ENCODE measurements at places on chromosomes 4 and X.
A peak's percentile ranks its signal among the peaks of the same experiment; 100 is the strongest.

GRCh38 chr4:26723216-26723615 is 137.4 kb upstream of the STIM2 start:
- DNase-seq: no peak

GRCh38 chrX:135432881-135433521 is 11.3 kb downstream of the SMIM10L2A start:
- no peak for DNase-seq

GRCh38 chr4:108466936-108467902 is 153.2 kb upstream of the RPL34 start:
- DNase-seq: peak; percentile 59

- DNase-seq: no peak
Measured at GRCh38 chr4:92099861-92100260, 203.9 kb upstream of the GRID2 start.

DNA sequence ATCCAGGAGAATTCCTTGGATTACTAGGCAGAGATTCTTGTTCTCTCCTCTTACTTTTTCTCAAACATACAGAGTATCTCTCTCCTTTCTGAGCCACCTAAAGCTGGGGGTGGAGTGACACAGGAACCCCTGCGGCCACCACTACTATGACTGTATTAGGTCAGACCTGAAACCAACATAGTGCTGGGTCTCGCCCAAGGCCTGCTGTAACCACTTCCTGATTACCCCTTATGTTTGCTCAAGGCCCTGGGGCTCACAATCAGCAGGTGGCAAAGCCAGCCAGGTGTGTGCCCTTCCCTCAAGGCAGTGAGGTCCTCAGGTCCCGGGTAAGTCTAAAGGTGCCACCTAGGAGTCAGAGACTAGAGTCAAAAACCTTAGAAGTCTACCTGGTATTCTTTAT is 166.4 kb downstream of the PARM1 start:
- no peak for DNase-seq

GRCh38 chrX:149504226-149504914 is 736 bp downstream of the IDS start:
- no peak for DNase-seq

GRCh38 chr4:41454423-41454822 is 83.5 kb upstream of the LIMCH1 start:
- peak; percentile 43 for DNase-seq

DNA sequence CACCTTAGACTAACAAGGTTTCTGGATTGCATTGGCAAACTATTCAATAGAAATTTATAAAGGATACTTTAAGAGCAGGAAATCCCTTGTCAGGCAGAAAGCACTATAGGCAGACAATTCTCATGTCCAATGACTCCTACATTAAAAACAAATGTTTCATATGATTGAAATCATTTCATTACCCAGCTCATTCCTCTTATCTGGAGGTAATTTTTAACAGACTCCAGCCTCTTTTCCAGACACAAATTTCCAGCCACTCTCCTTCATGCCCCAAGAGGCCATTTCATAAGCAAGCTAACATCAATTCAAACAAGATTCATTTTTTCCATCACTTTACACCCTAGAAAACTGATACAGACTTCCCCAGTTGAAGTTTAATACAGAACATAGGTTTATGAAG is 495.1 kb upstream of the FRG1 start:
- no peak for DNase-seq

- DNase-seq: no peak
Measured at GRCh38 chr4:3249711-3250437, 915 bp downstream of the MSANTD1 start.

- DNase-seq: peak; percentile 78
Measured at GRCh38 chr4:150867148-150867547, 147.9 kb downstream of the LRBA start.

GRCh38 chrX:154376774-154377173 is 2.3 kb upstream of the EMD start:
- DNase-seq: peak; percentile 43

DNA sequence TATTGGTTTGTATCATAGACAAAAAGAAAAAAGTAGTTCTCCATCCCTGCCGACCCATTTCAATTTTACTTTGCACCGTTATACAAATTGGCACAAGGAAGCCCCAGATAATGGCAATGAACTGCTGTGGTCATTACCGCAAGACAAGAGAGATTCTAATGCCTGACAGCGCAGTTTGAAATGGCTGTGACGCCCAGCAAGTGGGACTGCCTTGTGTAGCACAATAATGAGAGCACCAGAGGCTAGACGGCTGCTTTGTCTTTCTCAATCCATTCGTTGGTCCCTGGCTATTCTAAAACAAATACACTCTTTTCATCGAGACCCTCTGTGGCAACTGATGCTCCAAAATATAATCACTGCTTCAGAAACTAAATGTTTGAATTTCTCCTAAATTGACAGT is 192.4 kb upstream of the NEIL3 start:
- DNase-seq: no peak

- no peak for DNase-seq
Measured at GRCh38 chr4:38692421-38692820, 28.4 kb downstream of the KLF3 start.

DNA sequence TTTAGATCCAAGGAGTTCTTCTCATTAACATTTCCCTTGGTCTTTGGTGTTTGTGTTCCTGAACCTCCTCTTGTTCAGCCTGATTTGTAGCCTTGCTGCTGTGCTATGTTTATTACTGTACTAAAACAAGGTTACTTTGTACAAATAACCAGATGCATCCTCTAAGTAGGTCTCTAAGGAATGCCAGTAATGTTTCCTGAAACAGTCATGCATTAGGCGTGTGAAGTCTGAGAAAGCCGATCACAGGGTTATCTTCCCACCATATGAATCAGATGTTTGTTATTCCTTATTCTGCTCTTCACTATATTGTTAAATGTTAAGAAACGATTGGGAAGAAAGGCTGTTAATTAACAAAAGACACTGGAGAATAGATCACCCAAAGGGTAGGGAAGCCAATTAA is 66.9 kb downstream of the GALNTL6 start:
- peak; percentile 94 for DNase-seq

DNA sequence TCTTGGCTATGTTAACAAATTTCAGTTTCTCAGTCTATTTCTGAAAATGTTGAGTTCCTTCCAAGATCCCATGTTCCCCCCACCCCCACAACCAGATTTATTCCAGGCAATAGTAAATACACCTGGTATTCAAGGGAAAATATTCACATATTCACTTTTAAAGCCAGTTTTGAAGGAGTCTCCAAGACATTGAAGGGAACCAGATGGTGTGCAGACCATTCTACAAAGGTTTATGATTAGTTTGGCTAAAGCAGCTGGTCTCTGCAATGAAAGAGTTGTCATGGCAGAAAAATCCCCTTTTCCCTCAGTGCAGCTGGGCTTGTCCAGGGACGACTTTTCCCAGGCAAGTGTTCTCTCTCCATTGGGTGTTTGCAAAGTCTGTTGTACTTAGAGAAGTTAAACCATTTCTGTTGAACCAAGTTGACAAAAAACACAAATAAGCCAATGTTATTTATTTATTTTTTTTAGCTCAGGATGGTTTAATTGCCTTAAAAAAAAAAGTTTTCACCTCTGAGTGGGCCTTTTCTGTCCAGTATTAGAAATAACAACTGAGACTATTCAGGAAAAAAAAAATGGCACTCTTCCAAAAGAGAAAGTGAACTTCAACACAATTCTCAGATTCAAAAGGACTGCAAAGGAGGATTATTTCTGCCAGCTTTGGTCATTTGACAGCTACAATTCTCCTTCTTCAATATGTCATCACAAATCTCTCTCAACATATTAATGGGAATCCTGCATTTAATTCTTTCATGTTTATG is 410.6 kb downstream of the IL1RAPL1 start:
- no peak for DNase-seq

DNA sequence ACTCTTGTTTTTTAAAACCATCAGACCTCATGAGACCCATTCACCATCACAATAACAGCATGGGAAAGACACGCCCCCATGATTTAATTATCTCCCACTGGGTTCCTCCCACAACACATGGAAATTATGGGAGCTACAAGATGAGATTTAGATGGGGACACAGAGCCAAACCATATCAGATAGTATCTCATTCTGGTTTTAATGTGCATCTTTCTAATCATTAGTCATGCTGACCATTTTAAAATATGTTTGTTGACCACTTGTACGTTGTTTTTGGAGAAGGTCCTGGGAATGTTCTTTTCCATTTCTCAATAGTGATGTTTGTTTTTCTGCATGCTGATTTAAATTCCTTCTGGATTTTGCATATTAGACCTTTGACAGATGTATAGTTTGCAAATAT is 119.0 kb downstream of the RTL3 start:
- peak; percentile 50 for DNase-seq

All from EH (cell line).